ENCODE measurements at places on chromosomes 3 and 15.

- no peak for DNase-seq
Observed at GRCh38 chr3:186502138-186502948, 41.8 kb downstream of the CRYGS start.

GRCh38 chr3:52198643-52199608 lies 966 bp downstream of the ALAS1 start:
- no peak for DNase-seq

- no peak for DNase-seq
Observed at GRCh38 chr15:99058421-99058870, 46.4 kb upstream of the SYNM start.

DNA sequence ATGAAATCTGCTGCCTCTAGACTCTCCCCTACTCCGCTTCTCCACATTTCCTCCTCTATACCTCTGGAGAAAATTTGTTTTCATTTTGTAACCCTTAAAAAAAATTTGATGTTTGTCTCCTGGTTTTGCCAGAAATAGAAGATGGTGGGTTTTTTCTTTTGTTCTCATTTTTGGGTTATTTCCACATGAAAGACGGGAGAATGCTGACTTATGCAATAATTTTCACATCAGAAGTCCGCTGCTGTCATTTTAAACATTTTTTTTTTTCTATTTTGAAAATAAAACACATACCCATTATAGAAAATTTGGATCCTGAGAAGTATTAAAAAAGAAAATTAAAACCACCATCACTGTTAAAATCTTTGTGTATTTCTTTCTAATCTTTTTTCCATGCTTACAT lies 320.8 kb upstream of the NR2E3 start:
- no peak for DNase-seq

DNA sequence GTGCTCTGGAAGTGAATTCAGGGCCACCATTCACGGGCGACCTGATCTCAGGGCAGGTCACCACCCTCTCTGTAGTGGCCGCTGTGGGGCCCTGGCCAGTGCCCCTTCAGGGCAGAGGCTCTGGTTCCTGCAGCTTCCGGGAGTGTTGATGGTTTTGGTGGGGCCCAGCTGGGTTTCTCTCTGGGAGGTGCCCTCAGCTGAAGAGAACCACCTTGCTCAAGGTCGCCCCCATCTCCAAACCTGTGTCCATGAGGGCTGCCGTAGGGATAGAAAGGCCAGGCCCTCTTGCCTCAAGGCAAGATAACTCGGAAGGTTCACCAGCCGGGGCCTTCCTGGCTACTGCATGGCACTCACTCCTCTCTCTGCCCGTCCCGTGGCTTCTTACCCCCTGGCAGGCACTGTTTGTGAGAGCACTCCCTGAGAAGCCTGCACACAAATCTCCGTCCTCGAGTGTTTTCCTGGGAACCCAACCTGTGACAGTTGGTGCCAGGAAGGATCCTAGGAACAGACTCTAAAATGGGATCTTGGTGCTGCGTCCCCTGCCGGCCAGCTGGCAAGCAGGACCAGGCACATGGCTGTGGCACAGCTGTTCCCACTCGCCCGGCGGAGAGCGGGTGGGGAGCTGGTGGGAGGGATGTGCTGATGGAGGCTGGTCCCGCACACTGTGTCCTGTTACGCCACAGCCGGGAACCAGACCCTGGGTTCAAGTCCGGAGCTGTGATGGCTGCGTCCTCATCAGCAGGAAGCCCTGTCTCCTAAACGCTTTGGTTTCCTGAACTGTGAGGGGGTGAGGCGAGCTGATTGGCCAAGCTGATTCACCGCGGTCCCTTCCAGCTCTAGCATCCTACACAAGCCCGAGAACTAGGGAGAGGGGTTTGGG lies 23.2 kb upstream of the PIGZ start:
- DNase-seq: no peak

- DNase-seq: peak; percentile 35
Observed at GRCh38 chr3:132730891-132731580, 8.8 kb upstream of the NPHP3 start.

DNA sequence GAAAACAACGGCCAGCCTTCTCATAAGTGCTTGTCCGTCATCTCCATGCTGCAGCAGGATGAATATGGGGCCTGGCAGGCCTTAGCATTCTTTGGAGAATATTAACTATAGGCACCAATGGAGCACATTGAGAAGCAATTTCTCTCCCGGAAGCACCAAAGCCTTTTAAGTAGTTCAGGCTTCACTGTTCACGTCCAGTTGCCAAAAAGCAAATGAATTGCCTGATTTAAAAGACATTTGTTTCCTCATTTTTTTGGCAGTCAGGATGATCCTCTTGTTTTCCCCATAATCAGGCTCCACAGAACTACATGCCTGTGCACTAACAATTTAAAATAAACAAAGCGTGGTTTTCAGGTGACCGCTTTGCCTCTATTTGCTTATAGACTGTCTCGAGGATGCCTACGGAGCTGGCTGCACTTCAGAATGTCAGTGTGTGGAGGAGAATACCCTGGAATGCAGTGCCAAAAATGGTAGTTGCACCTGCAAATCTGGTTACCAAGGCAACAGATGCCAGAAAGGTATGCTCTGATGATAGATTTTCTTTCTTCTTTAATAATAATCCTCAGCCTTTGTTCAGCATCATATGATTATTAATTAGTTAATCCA lies 725.2 kb upstream of the GOLIM4 start:
- DNase-seq: no peak

- no peak for DNase-seq
Observed at GRCh38 chr3:138381413-138381901, 33.1 kb downstream of the MRAS start.

GRCh38 chr15:35271371-35272043 lies 186.4 kb upstream of the NANOGP8 start:
- DNase-seq: no peak

- no peak for DNase-seq
Observed at GRCh38 chr3:172700936-172701455, 9.9 kb downstream of the NCEH1 start.

DNA sequence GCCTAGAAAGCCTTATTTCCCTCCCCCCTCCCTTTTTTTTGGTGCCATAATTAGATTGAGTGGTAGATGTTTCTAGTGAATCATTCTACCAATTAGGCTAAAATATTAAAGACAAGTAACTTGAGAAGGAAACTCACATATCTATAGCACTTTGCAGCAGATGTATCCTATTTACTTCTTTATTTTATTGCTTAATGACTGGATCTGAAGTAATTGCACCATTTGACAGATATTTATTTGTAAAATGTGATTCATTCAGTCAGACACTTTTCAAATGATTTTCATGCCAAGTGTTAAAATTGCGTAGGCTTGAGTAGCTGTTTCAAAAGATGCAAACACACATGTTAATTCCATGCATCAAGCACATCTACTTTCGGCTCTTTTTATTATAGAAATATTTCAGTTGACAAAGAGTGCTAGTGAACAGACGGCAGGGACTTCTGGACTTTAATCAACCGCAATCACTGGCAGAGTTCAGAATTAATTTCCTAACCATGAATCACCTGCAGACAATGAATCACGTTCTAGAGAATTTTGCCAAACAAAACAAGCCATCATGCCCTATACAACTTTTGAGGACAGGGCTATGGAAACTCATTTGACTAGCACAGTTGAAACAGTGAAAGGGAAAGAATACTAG lies 636.8 kb downstream of the MECOM start:
- no peak for DNase-seq

DNA sequence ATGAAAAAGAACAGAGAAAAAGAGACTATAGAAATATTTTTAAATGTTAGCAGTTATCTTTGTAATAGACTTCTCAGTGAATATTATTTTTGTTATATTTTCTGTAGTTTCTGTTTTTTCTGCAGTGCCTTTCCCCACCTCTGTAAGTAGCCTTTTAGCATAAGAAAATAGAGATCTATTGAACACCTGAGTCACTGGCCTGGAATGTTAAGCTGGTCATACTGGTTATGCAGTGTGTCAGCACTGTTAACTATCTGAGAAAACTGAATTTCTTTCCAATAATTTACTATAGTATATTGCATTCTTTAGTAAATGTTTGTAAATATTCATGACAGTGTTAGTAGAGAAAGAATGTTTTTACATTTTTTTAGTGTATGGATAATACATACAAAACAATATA lies 79.8 kb downstream of the NECTIN3 start:
- no peak for DNase-seq

DNA sequence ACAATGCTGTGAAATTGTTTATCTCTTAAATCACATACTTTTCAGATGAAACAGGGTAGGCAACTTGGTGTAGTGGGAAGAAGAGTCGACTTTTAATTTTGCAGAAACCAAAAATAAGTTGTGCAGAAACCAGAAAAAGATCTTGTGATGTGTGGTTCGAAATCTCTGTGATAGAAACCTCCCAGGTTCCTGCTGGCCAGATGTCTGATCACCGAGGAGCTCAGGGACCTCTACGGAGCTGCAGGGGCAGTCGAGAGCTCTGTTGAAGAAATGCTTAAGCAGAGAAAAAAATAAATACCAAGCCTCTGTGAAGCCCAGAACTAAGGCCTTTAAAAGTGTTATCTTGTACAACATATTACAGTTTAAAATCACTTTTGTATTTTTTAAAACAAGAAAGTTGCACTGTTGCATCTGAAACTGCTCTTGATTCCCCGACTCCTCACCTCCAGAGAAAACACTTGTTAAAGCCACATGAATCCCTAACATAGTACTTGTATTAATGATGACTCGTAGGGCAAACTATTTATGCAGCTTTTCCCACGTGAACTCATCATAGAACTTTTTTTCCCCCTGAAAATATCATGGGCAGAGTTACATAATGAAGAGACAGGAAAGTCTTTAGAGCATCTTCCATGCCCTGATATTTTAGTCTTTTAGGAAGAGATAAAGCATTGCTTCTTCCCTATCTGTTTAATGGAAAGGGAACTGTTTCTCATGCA lies 51.3 kb downstream of the CCK start:
- no peak for DNase-seq

DNA sequence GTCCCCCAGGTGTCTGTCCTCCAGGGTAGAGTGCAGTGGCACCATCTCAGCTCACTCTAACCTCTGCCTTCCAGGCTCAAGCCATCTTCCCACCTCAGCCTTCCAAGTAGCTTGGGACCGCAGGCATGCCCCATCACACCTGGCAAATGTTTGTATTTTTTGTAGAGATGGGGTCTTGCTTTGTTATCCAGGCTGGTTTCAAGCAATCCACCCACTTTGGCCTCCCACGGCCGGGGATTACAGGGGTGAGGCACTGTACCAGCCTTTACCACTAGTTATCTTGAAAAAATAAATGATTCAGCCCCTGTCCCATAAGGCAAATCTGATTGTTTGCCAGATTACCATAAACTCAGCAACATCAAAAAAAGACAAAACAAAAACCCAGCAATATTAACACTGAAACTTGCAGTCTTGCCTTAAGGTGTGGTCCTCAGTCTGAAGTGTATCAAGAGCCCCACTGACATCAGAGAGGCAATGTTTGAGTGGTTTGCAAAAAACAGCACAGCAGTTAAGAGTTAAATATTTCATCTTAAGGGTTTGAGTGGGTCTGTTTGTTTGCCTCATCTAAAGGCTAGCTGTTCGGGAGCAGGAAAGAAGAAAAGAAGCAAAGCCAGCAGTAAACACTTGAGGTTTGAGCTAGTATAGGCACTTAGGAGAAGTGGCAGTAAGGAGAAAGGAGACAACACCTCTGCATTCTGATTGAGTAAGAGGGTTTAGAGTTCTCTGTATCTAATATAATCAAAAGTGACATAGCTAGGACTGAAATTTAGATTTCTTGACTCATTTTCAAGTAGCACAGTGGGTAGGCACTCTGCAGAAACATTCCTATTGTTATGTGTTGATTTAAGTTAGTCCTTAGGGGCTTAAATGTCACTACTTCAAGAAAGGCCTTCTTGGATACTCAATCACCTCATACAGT lies 26.3 kb upstream of the EDEM1 start:
- no peak for DNase-seq

DNA sequence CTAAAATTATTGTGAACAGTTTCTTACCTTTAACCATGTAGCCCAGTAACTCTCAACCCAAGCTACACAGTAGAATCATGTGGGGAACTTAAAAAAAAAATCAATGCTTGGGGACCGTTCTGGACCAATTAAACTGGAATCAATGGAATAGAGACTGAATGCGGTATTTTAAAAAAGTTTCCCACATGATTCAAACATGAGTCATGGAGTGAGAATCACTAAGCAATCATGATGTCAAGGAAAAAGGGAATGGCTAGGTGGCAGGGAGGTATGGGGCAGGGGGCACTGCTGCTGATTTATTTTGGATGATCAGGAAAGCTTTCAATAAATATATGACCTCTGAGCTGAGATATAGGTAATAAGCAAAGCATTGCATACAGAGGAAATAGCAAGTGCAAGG lies 250.5 kb upstream of the RORA start:
- DNase-seq: no peak

DNA sequence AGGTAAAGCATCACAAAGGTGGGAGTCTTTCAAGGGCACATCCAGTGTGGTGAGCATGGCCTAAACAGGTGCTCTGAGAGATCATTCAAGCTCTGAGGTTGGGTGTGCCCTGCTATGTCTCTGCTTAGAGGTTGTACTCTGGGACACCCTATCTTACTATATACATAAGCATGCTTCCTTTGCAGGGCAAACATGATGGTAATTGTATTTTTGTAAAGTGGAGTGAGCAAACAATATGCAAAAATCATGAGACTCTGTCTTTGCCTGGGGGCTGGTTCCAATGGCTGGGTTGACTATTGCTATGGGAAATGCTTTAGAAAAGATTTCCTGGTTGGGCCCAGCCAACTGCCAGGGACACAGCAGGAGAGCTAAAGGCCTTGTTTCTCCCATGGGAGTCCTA lies 315.1 kb upstream of the TLE3 start:
- no peak for DNase-seq

DNA sequence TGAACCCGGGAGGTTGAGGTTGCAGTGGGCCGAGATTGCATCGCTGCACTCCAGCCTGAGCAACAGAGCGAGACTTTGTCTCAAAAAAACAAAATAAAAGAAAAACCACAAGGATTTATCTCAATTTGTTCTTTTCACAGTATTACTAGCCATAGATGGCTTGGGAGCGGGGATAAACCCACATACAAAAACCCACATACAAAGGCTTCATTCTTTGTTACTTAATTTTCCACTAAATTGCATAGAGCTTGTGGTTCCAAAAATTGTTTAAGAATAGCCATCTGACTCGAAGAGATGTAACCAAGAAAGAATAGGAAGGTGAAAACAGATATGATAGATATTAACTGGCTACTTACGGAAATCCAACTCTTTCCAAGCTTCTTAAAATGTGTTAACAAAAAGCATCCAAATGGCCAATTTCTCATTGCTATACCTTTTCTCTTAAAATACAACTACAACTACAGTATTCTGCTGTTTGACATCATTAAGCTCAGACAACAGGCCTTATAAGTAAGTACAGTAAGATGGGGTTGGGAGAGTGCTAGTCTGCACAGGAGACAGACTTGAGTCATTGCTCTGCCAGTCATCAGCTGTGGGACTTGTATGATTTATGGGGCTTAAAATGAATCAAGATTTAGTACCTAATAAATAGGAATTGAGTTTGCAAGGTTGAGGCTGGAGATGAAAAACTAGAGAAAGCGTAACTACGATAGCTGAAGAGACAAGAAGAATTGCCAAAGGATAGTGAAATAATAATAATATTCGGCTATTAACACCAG lies 96.6 kb upstream of the PLXND1 start:
- DNase-seq: no peak

DNA sequence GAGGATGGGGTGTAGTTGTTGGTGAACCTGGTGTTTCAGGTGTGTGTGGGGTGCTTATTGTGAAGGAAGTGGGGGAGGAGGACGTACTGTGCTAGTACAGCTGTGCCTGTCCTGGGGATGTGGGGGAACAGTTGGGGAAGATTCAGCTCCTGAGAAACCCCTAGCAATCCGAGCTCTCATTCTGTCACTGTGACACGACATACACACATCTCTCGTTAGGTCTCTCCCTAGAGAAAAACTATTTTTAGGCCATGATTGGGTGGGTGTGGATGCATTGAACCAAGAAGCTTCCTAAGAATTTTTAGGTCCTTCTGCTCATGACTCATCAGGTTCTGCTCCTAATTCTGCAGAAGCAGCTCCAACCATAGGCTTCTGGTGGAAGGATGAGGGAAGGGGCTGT lies 54.3 kb downstream of the SLC30A4 start:
- DNase-seq: no peak

All from NCI-H2171 (cell line).